ENCODE measurements at places on chromosomes 7 and 10. TPM values are rescaled to one million over a fixed set of nuclear protein-coding genes. Genes with fewer than 3 reads are reported as not detected.
A peak's percentile ranks its signal among the peaks of the same experiment; 100 is the strongest.

- H3K27me3 ChIP-seq = no peaks in the 10 kb centered on the region
- H3K4me3 ChIP-seq = no peak overlapping the region
- no peaks in the 10 kb centered on the region for H3K36me3 ChIP-seq
- no peaks in the 10 kb centered on the region for H3K4me1 ChIP-seq
Measured at GRCh38 chr7:3011211-3011852, 32.3 kb downstream of the CARD11 start.

- no peaks in the 10 kb centered on the region for H3K27me3 ChIP-seq
- H3K4me1 ChIP-seq = no peaks in the 10 kb centered on the region
- no peak overlapping the region for H3K4me3 ChIP-seq
- H3K27ac ChIP-seq = no peak overlapping the region
Measured at GRCh38 chr10:64733980-64734379, 1212.8 kb downstream of the REEP3 start.

DNA sequence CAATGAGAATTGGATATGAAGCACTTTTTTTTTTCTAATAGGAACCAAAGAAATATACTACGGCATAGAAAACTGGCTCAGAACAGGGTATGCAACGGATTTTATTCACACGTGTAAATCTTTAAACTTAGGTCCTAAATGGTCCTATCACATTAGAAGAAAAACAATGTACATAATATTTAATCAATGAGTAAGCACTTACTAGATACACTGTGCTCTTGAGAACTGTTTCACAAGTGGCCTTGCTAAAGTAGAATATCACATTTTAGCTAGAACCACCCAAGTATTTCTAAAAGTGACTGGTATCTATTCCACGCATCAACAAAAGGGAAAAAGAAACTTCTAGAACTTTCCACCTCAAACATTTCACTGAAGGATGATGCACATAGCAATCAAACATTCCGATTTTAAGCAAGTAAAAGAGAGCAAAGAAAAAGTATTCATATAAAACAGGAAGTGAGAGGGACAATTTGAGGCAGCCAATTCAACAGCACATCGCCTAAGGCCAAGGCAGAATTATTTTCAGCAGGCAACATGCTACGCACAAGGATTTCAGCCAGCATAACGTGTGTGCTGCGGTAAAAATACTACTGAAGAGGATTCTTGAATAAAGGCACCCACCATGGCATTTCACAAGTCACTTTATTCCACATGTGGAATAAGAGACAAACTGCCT lies 55.8 kb downstream of the PARD3 start:
- DNase-seq = no peak
- H3K27me3 ChIP-seq = no peaks in the 10 kb centered on the region
- H3K36me3 ChIP-seq = no peaks in the 10 kb centered on the region
- H3K4me3 ChIP-seq = no peak overlapping the region

- no peaks in the 10 kb centered on the region for H3K27me3 ChIP-seq
- no peaks in the 10 kb centered on the region for H3K36me3 ChIP-seq
- no peaks in the 10 kb centered on the region for H3K4me1 ChIP-seq
- no peak for DNase-seq
- H3K27ac ChIP-seq = no peak overlapping the region
- no peak overlapping the region for H3K4me3 ChIP-seq
Measured at GRCh38 chr10:69048103-69048502, 39.8 kb upstream of the SRGN start.

DNA sequence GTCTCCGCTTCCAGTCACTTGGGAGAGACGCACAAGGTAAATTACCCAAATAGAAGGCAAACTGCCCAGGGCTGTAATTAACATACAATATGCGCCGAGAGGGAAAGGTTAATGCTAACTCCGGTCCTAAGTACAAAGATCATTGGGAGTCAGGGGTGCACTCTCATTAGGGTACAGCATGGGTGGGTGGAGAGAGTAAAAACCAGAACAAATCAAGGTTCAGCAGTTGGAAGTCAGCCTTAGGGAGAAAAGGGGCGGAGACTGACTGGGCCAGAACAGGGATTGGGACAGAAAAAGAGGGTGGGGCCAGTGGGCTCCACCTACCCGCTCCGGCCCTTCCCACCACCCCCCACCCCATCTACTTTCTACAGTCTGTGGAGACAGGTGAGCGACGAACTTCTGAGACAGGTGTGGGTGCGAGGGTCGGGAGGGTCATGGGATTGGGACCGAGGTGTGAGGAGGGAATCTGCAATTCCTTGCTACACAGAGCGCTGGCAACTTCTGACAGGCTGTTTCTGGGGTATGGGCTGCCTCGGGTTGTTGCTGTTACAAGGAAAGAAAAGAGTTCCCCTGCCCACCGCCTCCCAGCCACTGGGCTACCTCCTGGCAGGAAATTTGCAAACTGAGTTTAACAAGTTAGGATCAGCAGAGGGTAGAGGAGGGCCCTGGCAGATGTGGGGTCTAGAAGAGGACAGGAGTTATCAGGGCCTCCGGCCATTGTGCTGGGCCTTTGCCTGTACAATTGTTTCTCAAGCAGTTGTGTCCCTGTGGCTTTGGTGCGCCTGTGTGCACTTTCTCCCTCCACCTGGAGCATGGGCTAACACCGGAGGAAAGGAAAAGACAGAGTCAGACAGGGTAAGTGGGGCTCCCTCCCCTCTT lies at the start of gene TMEM139:
Gene TMEM139, plus strand, starts transcription at position 368 of the 879 bp plus-strand sequence. CDS start 1,000 bp downstream, outside the sequence.
- H3K4me3 ChIP-seq = no peak within 1 kb of the TSS
- peak within 1 kb of the TSS; percentile 54 for H3K27ac ChIP-seq
- H3K4me1 ChIP-seq = peaks cover 26% of the 10 kb centered on the region
- H3K36me3 ChIP-seq = no peaks in the 10 kb centered on the region
- DNase-seq = no peak

- H3K36me3 ChIP-seq = no peaks in the 10 kb centered on the region
- no peaks in the 10 kb centered on the region for H3K4me1 ChIP-seq
- DNase-seq = no peak
- H3K27me3 ChIP-seq = no peaks in the 10 kb centered on the region
Measured at GRCh38 chr7:124662937-124663336, 102.7 kb downstream of the GPR37 start.

- H3K36me3 ChIP-seq = no peaks in the 10 kb centered on the region
- H3K4me1 ChIP-seq = no peaks in the 10 kb centered on the region
- H3K27me3 ChIP-seq = no peaks in the 10 kb centered on the region
- DNase-seq = no peak
- H3K27ac ChIP-seq = no peak overlapping the region
- no peak overlapping the region for H3K4me3 ChIP-seq
Measured at GRCh38 chr7:7416031-7416858, 119.4 kb downstream of the COL28A1 start.

DNA sequence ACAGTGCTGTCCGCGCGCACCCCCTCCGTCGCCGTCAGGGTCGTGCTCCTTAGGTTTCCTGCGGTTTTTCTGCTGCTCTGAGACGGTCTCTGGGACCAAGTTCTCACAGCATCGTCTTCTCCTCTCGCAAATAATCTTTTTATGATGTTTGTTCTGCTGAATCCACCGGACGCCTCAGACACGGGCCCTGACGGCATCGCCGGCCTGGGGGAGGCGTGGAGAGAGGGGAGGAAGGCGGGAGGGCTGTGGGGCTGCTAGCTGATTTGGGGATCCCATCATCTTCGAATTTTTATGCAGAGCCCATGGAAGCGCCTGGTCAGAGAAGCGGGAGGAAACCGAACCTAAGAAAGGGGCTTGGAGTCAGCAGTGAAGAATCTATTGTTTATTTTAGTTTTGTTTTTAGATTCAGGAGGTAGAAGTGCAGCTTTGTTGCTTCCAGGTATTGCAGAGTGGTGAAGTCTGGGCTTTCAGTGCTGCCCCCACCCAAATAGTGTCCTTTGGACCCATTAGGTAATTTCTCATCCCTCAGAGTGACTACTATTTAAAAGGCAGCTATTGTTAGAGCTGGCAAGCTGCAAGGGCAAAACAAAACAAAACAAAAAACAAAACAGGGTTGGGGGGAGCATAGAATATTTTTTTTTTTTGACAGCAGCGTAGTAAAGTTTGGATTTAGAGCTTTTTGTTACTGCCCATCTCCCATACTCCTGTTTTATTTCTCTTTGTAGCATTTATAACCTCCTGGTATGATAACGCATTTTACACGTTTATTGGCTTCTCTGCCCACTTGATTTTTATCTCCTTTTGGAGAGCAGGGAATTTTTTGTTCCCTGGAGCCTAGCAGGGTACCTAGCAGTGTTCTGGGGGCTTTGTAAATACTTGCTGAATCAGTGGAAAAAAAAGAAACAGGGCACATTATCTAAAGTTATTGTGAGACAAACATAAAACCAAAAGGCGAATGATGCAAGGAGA lies 92.6 kb downstream of the SPAG6 start:
- H3K4me1 ChIP-seq = peaks cover 18% of the 10 kb centered on the region
- peak overlapping the region; percentile 92 for H3K4me3 ChIP-seq
- no peak for DNase-seq
- no peaks in the 10 kb centered on the region for H3K27me3 ChIP-seq
- H3K36me3 ChIP-seq = no peaks in the 10 kb centered on the region
- H3K27ac ChIP-seq = peak overlapping the region; percentile 96

DNA sequence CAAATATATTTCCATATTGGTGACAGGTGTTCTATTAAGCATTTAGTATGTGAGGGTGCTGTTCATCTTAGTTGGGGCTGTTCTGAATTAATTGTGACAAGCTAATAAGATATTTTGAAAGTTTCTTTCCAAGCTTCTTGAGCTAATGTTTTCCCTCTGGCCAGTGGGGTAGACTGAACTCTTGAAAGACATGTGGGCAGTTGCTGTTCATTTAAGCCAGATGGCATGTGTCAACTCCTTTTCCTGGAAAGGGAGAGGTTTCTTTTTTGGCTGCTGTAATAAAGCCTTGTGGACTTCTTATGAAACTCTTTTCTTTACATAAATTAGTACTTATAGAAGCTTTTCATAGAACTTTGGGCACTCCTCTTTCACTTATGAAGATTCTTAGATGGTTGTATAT lies 21.7 kb downstream of the RAB18 start:
- H3K4me1 ChIP-seq = no peaks in the 10 kb centered on the region
- no peak overlapping the region for H3K27ac ChIP-seq
- DNase-seq = no peak
- no peaks in the 10 kb centered on the region for H3K36me3 ChIP-seq
- no peaks in the 10 kb centered on the region for H3K27me3 ChIP-seq

DNA sequence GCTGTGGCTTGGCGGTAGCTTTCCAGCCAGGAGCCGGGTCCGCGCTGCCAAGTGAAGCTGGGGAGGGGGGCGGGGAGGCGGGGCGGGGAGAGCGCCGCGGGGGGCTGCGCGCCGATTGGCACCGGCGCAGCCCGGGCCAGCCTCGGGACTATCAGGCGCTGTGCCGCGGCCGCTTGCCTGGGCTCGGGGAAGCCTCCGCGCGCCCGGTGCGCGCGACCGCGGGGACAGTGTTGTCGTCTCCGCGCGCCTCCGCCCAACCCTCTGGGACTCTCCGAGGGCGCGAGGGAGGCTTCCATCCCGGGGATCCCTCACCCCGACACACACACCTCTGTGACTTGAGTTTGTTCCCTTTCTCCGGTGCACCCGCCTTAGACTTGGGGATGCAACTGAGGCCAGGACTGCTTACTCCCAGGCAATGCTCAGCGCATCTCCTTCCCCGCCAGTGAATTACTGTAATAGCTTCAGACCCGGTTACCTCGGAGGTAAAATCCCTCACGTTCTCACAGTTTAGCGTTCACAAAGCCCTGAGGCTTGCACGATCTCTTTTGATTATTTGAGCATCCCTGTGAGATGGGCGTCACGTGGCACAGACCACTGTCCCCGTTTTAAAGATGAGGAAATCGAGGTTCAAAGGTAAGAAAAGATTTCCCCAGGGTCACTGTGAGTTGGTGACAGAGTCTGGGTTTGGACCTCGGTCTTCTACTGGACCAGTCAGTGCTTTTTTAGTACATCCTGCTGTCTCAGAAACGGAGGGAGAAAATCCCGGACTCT lies at the start of gene NKX1-2:
Gene NKX1-2, minus strand, starts transcription at position 24 of the 771 bp plus-strand sequence. CDS start 92 bp downstream, outside the sequence.
- DNase-seq = peak; percentile 33
- peak within 1 kb of the TSS; percentile 21 for H3K4me3 ChIP-seq
- H3K4me1 ChIP-seq = peaks cover 34% of the 10 kb centered on the region
- peaks cover 3% of the 10 kb centered on the region for H3K36me3 ChIP-seq

DNA sequence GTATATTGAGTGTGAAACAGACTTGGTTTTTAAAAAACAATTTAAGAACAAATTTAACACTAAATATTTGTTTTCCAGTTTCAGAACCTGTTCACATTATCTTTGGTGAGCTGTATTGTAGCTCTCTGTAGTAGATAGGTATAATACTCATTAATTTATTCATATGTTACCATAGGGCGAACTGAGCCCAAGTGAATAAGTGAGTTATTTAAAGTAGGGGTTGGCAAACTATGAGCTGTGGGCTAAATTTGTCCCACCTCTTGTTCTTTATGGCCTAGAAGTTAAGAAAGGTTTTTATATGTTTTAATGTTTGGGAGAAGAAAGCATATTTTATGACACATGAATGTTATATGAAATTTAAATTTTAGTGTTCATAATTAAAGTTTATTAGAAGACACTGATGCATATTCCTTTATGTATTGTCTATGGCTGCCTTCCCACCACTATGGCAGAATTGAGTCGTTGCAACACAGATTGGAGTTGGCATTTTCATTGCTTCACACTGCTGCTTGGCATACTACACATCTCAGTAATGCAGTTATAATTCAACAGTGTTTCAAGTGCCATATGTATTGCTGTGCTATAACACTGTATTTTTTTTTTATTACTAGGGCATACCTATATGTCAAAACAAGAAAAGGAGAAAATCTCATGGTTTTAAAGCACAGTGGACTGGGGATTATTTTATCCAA lies 146.5 kb downstream of the ADK start:
- no peaks in the 10 kb centered on the region for H3K27me3 ChIP-seq
- H3K4me3 ChIP-seq = no peak overlapping the region
- no peak for DNase-seq
- H3K27ac ChIP-seq = no peak overlapping the region
- no peaks in the 10 kb centered on the region for H3K36me3 ChIP-seq

GRCh38 chr10:69633673-69634635 lies 3.9 kb downstream of the FAM241B start:
- H3K4me1 ChIP-seq = peaks cover 29% of the 10 kb centered on the region
- peaks cover 39% of the 10 kb centered on the region for H3K36me3 ChIP-seq
- DNase-seq = no peak
- peaks cover 4% of the 10 kb centered on the region for H3K27me3 ChIP-seq
- no peak overlapping the region for H3K4me3 ChIP-seq

Gene BMPER
- total RNA-seq = 16.8 TPM

Gene TCAF2
- 1.5 TPM for total RNA-seq

Gene ASB10
- not detected for total RNA-seq

Measured in spinal cord (tissue), 10 donors.